H4 (cell line): ENCODE measurements at places on chromosomes 12 and 14. TPM values are rescaled to one million over a fixed set of nuclear protein-coding genes. Genes with fewer than 3 reads are reported as not detected.

The ACACB gene
- total RNA-seq, result 1.6 and 2.2 TPM in 2 replicates

The HOXC4 gene
- 0.37 and 1.9 TPM in 2 replicates for total RNA-seq

The RERG gene
- total RNA-seq, result 0.14 and 0.25 TPM in 2 replicates

The TAS2R43 gene
- total RNA-seq, result not detected in 2 replicates

The SPX gene
- 0.21 and 1.3 TPM in 2 replicates for total RNA-seq

The CINP gene
- 24.4 and 51.8 TPM in 2 replicates for total RNA-seq

The RFX4 gene
- not detected in 2 replicates for total RNA-seq

The RPS6KA5 gene
- 1.2 and 3.3 TPM in 2 replicates for total RNA-seq

The TROAP gene
- total RNA-seq, result 39.8 and 56.9 TPM in 2 replicates

The KERA gene
- total RNA-seq, result not detected in 2 replicates

The LPAR5 gene
- 0.04 TPM in 1 of 2 replicates, not detected in the other for total RNA-seq

The CCDC177 gene
- not detected in 2 replicates for total RNA-seq

The ZC2HC1C gene
- total RNA-seq, result 0.21 and 2.7 TPM in 2 replicates

The FGF23 gene
- not detected in 2 replicates for total RNA-seq

The KCNC2 gene
- total RNA-seq, result not detected in 2 replicates

The NANOG gene
- total RNA-seq, result not detected in 2 replicates

The FRMD6 gene
- 58.1 and 72.8 TPM in 2 replicates for total RNA-seq

The PPP1CC gene
- total RNA-seq, result 121 and 144 TPM in 2 replicates

The KRT78 gene
- not detected in 2 replicates for total RNA-seq

The CERS5 gene
- 11.7 and 15.8 TPM in 2 replicates for total RNA-seq

The C14orf132 gene
- 7.4 and 9.4 TPM in 2 replicates for total RNA-seq

The GPRC5A gene
- total RNA-seq, result 10.1 and 10.9 TPM in 2 replicates

The SYT1 gene
- total RNA-seq, result 5.5 and 5.9 TPM in 2 replicates

The TMEM132D gene
- total RNA-seq, result not detected in 2 replicates

The CMA1 gene
- total RNA-seq, result not detected in 2 replicates

The CCDC175 gene
- total RNA-seq, result not detected in 2 replicates

The ZNF664 gene
- total RNA-seq, result 41.6 and 48.6 TPM in 2 replicates

The BEGAIN gene
- total RNA-seq, result 1.8 TPM in 1 of 2 replicates, not detected in the other

The LRRK2 gene
- total RNA-seq, result 0.72 and 1.1 TPM in 2 replicates

The SRRM4 gene
- 0.04 TPM in 1 of 2 replicates, not detected in the other for total RNA-seq

The PSMA6 gene
- 429 and 475 TPM in 2 replicates for total RNA-seq

The RTL1 gene
- total RNA-seq, result 0.58 TPM in 1 of 2 replicates, not detected in the other

The EIF2B2 gene
- total RNA-seq, result 51.0 and 90.5 TPM in 2 replicates

The EMP1 gene
- 44.5 and 97.8 TPM in 2 replicates for total RNA-seq

The DDX54 gene
- total RNA-seq, result 24.4 and 45.0 TPM in 2 replicates

The LRRC10 gene
- total RNA-seq, result not detected in 2 replicates

The LYZ gene
- 0.12 TPM in 1 of 2 replicates, not detected in the other for total RNA-seq

The CACNA1C gene
- 1.5 TPM in 2 replicates for total RNA-seq

The SBNO1 gene
- total RNA-seq, result 12.8 and 19.7 TPM in 2 replicates

The RGS6 gene
- total RNA-seq, result 0.14 TPM in 1 of 2 replicates, not detected in the other

The MMP19 gene
- total RNA-seq, result 0.37 and 2.0 TPM in 2 replicates

The TAS2R7 gene
- total RNA-seq, result not detected in 2 replicates

The NEUROD4 gene
- total RNA-seq, result not detected in 2 replicates

The MUCL1 gene
- total RNA-seq, result not detected in 2 replicates

The KRT8 gene
- 20.7 and 27.7 TPM in 2 replicates for total RNA-seq

The FZD10 gene
- 0.04 and 0.19 TPM in 2 replicates for total RNA-seq

The IGFBP6 gene
- 265 and 375 TPM in 2 replicates for total RNA-seq

The LTBR gene
- 19.5 and 31.5 TPM in 2 replicates for total RNA-seq

The GPR84 gene
- total RNA-seq, result not detected in 2 replicates
